Skeletal muscle tissue (tissue), 5 donors: ENCODE measurements at places on chromosomes 7 and 10. TPM values are rescaled to one million over a fixed set of nuclear protein-coding genes. Genes with fewer than 3 reads are reported as not detected.

VPS37D gene
- 3.1 TPM for total RNA-seq

MPP7 gene
- 5.7 TPM for total RNA-seq

VSTM2A gene
- not detected for total RNA-seq

NEUROG3 gene
- not detected for total RNA-seq

C10orf53 gene
- not detected for total RNA-seq

WEE2 gene
- not detected for total RNA-seq

STOX1 gene
- total RNA-seq = 3.7 TPM

VIPR2 gene
- 6.3 TPM for total RNA-seq

DGKB gene
- total RNA-seq = 2.1 TPM

BMS1 gene
- total RNA-seq = 10.4 TPM

AFAP1L2 gene
- 24.0 TPM for total RNA-seq

POT1 gene
- total RNA-seq = 50.1 TPM

TFPI2 gene
- 1.0 TPM for total RNA-seq

OR9A2 gene
- total RNA-seq = not detected

IKZF5 gene
- total RNA-seq = 4.7 TPM

PON2 gene
- total RNA-seq = 53.8 TPM

TSPAN13 gene
- total RNA-seq = 39.1 TPM

CUBN gene
- total RNA-seq = 4.2 TPM

ETV1 gene
- total RNA-seq = 6.3 TPM

HK1 gene
- 32.4 TPM for total RNA-seq

TMEM270 gene
- total RNA-seq = not detected
